Stimulated activated CD4-positive, alpha-beta T cell treated with anti-CD3 and anti-CD28 coated beads, Interleukin-15, amount 100 ng/mL, for 1 hour (primary cell): ENCODE measurements at places on chromosomes 1 and 21.
A peak's percentile ranks its signal among the peaks of the same experiment; 100 is the strongest.

DNA sequence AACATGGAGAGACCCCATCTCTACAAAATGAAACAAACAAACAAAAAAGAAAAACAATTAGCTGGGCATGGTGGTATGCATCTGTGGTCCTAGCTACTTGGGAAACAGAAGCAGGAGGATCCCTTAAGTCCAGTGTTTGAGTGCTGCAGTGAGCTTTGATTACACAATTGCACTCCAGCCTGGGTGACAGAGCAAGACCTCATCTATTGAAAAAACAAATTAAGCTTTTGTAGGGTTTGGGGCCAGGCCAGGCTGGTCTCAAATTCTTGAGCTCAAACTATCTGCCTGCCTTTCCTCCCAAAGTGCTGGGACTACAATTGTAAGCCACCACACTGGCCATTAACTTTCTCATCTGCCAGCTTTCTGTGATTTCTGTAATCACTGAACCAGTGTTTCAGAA lies 27.2 kb downstream of the NIPAL3 start:
- no peak for DNase-seq

- DNase-seq: no peak
Measured at GRCh38 chr1:236492378-236492777, 31.4 kb upstream of the LGALS8 start.

GRCh38 chr1:111448918-111449702 lies at the start of the genes ATP5PB and WDR77:
Gene ATP5PB (plus strand): TSS chr1:111449464. CDS start chr1:111449542, 78 bp downstream.
Gene WDR77 (minus strand): TSS chr1:111449256. CDS start chr1:111449169, 87 bp downstream.
- peak; percentile 76 for DNase-seq

GRCh38 chr1:153087652-153088051 lies 6.7 kb downstream of the SPRR2E start:
- no peak for DNase-seq

- DNase-seq: no peak
Measured at GRCh38 chr1:247114351-247115140, 10.4 kb upstream of the ZNF669 start.

DNA sequence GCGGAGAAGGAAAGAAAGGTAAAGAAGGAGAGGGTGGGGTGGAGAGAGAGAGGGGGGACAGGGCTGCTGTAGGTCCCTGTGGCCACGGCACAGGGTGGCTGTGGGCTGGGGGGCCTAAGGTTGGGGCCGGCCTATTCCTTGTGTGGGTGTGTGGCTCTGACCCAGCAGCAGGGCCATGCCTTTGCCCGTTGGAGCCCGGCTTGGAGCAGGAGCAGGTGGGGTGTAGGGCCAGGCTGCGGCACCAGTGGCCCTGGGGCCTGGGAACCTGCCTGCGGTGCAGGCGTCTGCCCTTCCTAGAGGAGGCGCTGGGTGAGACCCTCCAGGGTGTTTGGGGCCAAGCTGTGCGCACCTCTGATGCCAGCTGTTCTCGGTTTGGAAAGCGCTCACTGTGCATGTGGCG lies 19.7 kb upstream of the SUMO3 start:
- DNase-seq: no peak

- no peak for DNase-seq
Measured at GRCh38 chr1:212367474-212368072, 47.1 kb downstream of the PACC1 start.

GRCh38 chr1:202010180-202011015 lies at the start of gene ELF3:
Gene ELF3 (plus strand): TSS chr1:202010587. CDS start chr1:202011137, 550 bp downstream.
- DNase-seq: no peak

DNA sequence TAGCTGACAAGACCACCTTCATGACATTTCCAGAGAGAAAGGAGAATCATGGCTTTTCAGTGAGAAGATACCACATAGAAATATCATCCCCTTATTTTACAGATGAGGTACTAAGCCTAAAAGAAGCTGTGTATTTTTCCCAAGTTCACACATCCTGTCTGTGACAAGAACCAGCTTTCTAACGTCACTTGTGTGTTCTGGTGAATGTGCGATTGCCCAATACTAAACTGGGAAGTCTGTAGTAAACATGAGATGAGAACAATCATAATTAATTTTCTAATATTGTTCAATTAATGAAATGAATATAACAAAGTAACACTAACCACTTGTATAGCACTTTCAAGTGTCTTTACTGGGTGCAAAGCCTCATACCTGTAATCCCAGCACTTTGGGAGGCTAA lies 46.0 kb downstream of the PTGER3 start:
- DNase-seq: no peak

DNA sequence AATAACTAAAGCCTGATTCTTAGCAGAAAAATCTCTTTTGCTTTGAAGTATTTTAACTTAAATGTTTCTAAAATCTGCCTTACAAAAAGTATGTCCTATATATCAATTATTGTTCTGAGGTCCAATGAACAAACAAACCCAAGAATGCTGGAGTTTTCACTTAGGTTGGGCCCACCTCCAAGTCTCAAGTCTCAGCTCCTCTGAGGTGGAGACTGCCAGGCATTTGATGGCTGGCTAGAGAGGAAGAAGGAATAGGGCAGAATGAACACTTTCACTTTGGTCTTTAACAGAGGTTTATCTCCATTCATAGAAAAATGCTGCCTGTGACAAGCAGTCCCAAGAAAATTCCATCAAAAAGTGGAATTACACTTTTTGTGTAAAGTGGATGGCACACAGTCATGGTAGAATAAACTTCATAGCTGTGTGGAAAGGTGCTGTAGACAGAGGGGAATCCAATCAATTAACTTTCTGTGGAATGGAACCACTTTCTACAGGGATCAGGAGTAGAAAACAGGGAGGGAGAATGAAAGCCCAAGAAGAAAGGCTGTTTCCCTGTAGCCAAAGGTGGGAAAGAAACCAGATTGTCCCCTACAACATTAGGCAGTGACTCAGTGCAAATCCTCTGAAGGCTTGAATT lies 349.4 kb upstream of the RUNX1 start:
- no peak for DNase-seq

DNA sequence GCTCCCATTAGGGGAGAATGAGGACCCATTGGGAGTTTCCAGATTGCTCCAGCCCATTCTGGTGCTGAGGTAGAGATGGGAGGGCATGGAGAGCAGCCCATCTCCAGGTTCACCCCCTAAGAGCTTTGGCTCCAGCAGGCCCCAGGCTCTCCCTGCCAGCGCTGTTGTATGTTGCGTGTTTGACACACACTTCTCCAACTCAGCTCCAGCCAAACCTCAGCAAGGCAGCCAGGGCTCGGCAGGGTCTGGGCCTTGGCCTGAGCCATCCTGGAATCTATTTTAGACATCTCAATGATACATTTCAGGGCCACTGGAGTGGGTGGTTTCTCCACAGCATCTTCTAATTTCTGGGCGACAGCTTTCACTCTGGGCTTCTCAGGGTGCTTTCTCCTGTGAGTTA lies 117.0 kb downstream of the NAV1 start:
- DNase-seq: no peak

- no peak for DNase-seq
Measured at GRCh38 chr1:6448749-6449631, 17.0 kb downstream of the TNFRSF25 start.

GRCh38 chr1:55476445-55477015 lies 261.4 kb upstream of the USP24 start:
- no peak for DNase-seq

- DNase-seq: no peak
Measured at GRCh38 chr1:159799446-159799985, 2.6 kb upstream of the FCRL6 start.

- DNase-seq: no peak
Measured at GRCh38 chr21:45600248-45600647, 43.3 kb upstream of the PCBP3 start.

- peak; percentile 11 for DNase-seq
Measured at GRCh38 chr21:42003051-42003461, 7.1 kb downstream of the ZBTB21 start.

GRCh38 chr1:201625226-201625761 lies 86.4 kb downstream of the NAV1 start:
- DNase-seq: no peak

- no peak for DNase-seq
Measured at GRCh38 chr1:211612786-211613107, 33.8 kb upstream of the SLC30A1 start.

DNA sequence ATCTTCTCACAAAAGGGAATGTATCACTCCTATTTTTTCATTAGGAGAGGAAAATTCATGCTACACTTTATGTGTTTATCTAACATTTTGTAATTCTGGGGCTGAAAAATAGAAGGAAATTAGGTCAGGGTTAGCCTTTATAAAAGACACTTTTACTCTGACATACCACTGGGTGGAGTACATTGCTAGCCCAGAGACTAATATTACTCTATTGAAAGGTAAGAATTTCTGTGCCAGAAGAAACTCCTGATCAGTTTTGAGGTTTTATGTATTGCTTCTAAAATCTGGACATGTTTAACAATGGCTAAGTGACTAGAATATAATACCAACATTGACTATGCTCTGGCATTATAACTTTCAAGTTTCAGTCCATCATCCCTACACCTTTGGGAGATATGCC lies 724.6 kb downstream of the USP25 start:
- no peak for DNase-seq

- no peak for DNase-seq
Measured at GRCh38 chr1:152035539-152036266, 1.1 kb downstream of the S100A11 start.

- no peak for DNase-seq
Measured at GRCh38 chr1:100773444-100773843, 53.9 kb downstream of the VCAM1 start.

DNA sequence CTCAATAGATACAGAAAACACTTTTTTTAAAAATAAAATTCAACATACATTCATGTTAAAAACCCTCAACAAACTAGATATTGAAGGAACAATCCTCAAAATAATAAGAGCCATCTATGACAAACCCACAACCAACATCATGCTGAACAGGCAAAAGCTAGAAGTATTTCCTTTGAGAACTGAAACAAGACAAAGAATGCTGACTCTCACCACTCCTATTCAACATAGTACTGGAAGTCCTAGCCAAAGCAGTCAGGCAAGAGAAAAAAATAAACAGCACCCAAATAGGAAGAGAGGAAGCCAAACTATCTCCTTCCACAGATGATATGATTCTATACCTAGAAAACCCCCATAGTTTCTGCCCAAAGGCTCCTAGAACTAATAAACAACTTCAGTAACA lies 46.2 kb upstream of the IVNS1ABP start:
- no peak for DNase-seq

GRCh38 chr1:235404190-235404589 lies 37.0 kb downstream of the TBCE start:
- DNase-seq: no peak

DNA sequence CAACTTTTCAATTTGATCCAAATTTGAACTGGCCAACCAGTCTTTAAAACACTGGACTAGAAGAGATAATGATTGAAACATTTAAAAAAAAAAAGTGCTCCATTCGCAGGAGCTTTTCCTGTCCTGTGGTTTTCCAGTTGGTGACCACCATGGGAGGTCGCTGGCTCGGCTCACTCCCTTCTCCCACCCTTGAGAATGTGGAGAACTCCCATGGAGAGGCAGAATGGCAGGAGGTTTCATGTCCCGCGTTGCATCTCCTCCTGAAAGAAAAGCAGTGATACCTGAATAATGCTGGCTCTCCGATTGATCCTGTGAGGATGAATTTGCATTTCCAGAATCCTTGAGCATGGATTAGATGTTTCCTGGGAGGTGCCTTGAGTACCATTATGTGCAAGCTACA lies 16.5 kb upstream of the MPZL1 start:
- DNase-seq: no peak

DNA sequence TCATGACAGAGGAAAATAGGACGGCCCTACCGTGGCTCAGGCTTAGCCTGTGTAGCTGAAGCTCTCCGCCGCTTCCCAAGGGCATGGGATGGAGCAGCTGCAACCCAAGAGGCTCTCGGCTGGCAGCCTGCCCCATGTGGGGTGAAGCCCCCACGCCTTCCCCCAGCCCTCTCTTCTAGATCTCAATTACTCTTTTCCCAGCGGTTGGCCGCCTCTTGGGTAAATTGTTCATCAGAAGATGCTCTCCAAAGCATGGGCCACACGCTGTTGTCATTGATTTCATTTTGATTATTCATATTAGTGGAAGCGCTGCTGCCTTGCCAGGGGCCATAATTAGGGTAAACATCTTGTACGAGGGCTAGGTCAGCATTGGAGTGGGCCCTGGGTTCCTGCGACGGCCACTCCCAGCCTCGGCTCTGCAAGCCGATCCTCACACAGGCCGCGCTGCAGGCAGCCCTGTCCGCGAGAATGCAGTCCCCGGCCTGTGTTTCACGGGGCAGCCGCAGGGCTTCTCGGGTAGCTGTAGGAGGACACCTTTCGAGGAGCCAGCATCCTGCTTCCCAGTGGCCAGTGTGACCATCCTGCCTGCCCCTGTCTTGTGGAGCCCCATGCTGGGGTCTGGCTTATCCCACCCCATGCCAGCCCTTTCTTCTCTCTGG lies 114.4 kb upstream of the VAMP3 start:
- DNase-seq: no peak

GRCh38 chr1:36590771-36591170 lies 108.1 kb upstream of the CSF3R start:
- no peak for DNase-seq

- no peak for DNase-seq
Measured at GRCh38 chr1:68429233-68429808, 20.4 kb downstream of the RPE65 start.

- no peak for DNase-seq
Measured at GRCh38 chr21:37527716-37528115, 161.1 kb downstream of the DYRK1A start.

- DNase-seq: no peak
Measured at GRCh38 chr1:216523449-216524190, 100.4 kb upstream of the USH2A start.

DNA sequence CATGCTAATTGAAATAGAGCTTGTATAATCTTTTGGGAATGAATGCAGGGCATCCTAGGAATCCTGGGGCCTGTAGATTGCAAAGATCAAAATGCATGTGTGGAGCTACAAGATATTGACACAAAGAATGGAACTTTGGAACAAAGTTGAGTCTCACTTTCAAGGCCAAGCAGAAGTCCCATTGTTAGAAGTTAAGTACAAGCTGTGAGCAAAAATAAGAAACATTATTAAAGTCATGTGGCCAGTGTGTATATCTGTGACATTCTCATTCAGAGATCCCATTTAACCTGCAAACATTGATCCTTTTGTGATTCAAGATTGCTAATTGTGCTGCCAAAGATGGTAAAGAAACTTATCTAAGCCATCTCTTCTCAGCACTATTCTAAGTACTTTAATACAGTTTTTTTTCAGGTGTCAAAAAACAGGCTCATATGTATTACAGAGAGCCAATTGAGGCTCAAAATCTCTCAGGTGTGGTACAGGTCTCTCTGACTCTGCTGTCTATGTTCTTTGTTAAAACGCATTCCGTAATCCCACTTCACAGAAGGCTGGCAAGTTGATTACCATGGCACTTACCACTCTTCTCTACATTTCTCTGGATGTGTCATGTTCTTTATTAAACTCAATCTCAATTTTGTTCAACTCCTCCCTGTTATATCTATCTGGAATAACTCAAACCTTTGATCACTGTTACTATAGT lies 704.4 kb upstream of the NEGR1 start:
- no peak for DNase-seq

- DNase-seq: no peak
Measured at GRCh38 chr1:243713470-243714186, 136.4 kb downstream of the AKT3 start.
